ENCODE measurements at places on chromosomes 2 and 18.
A peak's percentile ranks its signal among the peaks of the same experiment; 100 is the strongest.

- DNase-seq, result peak; percentile 28
Observed at GRCh38 chr2:1856922-1857321, 112.6 kb upstream of the PXDN start.

- DNase-seq, result no peak
Observed at GRCh38 chr2:119723186-119723585, 36.5 kb upstream of the PTPN4 start.

- no peak for DNase-seq
Observed at GRCh38 chr2:68714866-68715265, 19.7 kb upstream of the ARHGAP25 start.

GRCh38 chr2:130388221-130388907 is 32.5 kb downstream of the PTPN18 start:
- DNase-seq, result peak; percentile 15

- no peak for DNase-seq
Observed at GRCh38 chr18:39636931-39637330, 2071.3 kb upstream of the CELF4 start.

DNA sequence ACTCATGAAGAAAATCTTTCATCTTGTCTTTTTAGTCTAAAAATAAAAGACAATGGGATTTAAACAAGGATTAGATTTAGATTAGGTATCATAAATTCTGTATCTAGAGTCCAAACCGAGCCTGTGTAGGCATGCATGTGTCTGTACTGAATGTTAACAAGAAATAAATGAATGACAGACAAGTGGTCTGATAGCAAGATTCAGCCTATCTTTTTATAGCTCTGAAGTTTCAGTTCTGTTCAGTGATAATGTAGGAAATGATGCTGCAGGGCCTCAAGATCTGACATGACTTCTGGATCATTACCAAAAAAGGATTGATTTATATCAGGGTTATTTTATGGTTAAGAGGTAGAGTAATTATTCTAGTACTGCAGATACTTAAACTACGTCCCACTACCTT is 137.0 kb upstream of the ATP5MC3 start:
- DNase-seq, result no peak

- peak; percentile 80 for DNase-seq
Observed at GRCh38 chr2:36329746-36330472, 25.7 kb upstream of the CRIM1 start.

- no peak for DNase-seq
Observed at GRCh38 chr2:136254681-136255080, 136.7 kb upstream of the CXCR4 start.

DNA sequence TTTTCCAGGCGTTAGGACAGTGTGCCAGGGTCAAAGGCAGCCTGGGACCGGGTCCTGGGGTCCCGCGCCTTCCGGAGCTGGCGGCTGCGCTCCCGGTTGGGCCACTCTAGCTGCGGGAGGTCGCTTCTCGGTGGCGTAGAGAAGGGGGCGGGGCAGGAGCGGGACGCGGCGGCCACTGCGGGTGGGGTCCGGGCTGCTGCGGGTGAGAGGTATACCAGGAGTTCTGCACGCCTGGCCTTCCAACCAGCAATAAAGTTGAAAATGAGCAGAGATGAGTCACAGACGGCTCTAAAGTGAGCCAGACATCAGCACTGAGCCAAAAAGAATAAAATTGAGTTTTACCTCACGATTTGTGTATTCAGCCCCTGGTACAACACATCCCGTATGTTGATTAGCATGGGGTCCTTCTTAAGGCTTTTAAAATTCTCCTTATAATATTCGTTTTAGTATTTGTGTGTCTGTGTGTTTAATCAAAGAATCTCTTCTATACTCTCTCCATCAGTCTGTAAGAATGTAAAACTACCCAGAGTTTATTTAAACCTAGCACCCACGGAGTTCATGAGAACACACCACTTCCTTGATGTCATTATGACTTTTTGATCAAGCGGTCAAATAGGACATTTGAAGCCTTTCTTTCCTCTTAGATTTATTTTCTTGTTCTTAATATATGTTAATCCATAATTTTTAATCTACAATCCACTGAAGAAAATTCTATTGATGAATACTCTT is at the start of gene C1GALT1C1L:
Gene C1GALT1C1L, minus strand, starts transcription at position 108 of the 729 bp plus-strand sequence. Its CDS starts 107 bp downstream, at position 1.
- DNase-seq, result peak; percentile 66

- DNase-seq, result no peak
Observed at GRCh38 chr18:6807515-6808257, 78.2 kb downstream of the ARHGAP28 start.

- DNase-seq, result peak; percentile 42
Observed at GRCh38 chr2:218230882-218231281, 13.9 kb downstream of the ARPC2 start.

- no peak for DNase-seq
Observed at GRCh38 chr2:144126302-144126701, 393.6 kb downstream of the ZEB2 start.

DNA sequence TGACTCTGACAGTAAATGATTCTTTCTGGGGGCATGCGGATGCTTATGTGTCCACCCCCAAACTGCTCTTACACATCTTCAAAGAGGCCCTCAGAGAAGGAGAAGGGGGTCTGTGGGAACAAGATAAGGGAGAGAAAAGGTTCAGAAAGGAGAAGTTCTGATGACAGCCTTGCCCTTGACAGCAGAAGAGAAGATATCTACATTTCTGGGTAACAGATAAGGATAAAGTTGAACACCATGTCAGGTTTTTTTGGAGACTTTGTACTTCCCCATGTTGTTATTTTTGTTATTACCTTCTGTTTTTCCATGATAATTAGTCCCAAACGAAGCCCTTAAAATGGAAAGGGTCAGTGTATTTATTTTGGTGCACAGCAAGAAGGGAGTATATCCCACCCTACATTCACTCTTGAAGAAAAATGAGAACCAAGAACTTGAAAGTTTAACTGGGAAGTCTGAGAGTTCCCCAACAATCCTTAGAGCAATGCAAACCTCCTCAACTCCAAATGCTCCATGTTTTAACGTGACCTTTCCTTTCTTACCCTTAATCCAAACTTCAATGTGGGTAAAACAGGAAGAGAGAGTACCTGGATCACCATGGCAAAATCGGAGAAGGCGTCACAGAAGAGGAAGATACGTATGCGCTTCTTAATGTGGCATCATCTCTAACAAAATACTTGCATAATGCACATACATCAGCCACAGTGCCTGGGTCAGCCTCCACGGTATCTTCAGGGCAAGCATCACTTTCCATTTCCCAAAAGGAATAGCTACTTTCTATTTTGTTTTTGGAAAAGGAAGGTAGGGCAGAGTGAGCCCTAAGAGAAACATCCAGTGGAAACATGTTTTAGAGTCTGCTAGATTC is 264.6 kb upstream of the STON1 start:
- no peak for DNase-seq

DNA sequence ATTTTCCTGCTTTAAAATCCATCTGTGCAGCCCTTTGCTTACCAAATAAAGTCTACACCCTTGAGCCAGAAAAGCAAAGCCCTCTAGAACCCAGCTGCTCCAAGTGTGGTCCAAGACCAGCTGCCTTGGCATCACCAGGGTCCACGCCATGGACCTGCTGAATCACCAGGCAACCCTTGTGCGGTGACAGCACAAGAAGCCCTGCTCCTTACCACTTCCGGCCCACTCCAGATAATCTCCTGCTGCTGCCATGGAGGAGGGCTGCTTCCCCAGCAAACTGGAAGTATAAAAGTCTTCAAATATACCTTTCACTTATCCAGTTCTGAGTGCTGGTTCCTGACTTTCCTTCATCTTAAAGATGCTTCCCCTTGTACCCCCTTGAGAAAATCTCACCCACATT is 106.0 kb upstream of the PKDCC start:
- DNase-seq, result no peak

DNA sequence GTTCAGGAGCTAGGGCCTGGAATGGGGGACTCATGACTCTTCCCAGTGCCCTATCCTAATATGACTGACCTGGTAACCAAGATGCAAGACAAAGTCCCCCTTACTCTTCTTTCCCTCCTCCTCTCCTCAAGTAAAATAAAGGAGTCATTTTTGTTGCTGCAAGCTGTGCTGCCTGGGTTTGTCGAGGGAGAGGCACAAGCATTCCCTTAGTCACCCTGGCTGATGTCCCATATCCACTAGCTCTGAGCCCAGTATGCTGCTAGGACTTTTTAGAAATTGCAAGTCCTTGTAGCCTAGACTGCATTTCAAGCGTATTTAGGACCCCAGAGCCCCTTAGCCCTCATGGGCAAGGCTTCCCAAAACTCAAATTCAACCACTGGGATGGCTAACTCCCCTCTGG is 338.5 kb upstream of the SETBP1 start:
- DNase-seq, result no peak

DNA sequence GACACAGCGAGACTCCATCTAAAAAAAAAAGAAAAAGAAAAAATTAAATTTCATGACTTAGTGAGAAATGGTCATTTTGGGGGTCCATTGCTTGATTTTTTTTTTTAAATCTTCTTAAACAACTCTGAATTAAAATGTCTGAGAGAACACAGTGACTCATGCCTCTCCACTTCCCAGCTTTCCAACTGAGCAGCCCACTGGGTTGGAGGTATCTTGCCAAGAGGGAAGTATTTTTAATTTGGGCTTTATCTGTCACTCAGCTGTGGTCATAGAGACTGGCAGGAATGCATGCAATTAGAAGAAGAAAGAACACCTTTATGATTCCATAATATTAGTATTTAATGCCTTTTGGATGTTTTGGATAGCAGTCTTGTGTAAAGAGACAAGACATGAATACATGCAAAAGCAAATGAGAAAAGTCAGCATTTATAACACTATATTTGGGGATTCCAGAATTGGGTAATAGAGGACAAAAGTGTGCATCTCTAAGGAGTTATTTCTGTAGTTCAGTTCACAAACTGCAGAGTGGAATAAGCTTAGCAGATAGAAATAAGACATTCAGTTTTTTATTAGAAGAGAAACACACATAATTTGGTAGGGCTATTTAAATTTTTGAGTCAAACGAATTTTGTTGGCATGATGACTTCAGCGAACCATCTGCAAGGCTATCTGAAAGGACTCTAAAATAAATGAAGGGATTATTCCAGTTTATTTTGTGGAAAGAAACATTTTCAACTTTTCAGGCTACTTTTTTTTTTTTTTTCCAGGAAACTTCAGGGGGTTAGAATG is 254.8 kb downstream of the TGIF1 start:
- no peak for DNase-seq

DNA sequence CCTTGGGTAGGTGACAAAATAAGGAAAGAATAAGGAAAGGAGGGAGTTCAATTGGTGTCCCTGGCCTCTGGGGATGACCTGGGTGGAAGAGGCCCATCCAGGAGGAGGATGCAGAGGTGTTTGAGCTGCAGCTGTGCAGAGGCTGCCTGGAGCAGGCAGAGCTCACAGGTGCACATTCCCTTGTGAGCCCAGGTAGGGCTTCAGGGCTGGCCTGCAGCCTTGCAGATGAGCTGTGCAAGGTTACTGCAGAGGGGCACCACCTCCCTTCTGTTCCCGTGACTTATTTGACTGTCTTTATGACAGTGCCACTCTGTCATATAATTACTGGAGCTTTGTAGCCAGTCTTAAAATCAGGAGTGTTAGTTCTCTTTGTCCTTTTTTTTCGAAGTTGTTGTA is 263.2 kb upstream of the HS6ST1 start:
- DNase-seq, result no peak

- peak; percentile 94 for DNase-seq
Observed at GRCh38 chr2:196399722-196400691, 228.6 kb upstream of the STK17B start.

GRCh38 chr2:109368798-109369197 is 239.8 kb downstream of the SH3RF3 start:
- no peak for DNase-seq

- DNase-seq, result peak; percentile 17
Observed at GRCh38 chr2:101395545-101396315, 8.4 kb upstream of the CREG2 start.

DNA sequence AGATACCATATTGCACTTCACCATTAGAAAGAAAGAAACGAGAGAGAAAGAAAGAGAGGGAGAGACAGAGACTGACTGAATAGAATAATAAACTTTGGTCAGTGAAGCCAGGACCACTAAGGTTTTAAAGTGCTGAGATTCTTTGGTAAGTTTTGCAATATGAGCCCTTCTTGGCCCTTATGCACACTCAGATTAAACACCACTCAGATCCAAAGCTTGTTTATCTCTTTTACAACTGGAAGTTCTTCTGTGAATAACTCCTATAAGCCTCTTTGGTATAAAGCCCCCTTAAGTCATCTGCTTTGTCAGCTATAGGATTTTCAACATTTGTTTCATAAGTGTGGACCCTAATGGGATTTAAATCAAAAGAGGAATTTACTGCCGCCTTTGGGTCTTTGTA is 40.8 kb downstream of the PID1 start:
- peak; percentile 2 for DNase-seq

GRCh38 chr2:174334781-174335251 is at the start of gene SP9:
SP9 (plus strand) TSS chr2:174334954; CDS start chr2:174335093, 139 bp downstream.
- DNase-seq, result peak; percentile 46

DNA sequence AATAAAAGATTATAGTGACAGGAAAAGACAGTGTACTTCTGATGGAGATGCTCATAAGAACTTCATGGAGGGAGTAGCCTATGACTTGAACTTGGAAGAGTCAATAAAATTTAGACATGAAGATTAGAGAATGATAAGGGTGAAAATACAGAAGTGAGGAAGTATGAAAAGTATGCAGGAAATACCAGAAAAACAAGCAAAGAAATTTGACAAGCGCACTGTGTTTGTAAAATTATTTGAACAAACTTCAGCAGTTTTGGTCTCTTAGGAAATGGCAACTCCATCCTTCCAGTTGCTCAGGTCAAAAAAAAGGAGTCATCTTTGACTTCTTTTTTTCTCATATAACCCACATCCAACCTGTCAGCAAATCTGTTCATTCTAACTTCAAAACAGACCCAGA is 864.0 kb upstream of the ZEB2 start:
- no peak for DNase-seq

DNA sequence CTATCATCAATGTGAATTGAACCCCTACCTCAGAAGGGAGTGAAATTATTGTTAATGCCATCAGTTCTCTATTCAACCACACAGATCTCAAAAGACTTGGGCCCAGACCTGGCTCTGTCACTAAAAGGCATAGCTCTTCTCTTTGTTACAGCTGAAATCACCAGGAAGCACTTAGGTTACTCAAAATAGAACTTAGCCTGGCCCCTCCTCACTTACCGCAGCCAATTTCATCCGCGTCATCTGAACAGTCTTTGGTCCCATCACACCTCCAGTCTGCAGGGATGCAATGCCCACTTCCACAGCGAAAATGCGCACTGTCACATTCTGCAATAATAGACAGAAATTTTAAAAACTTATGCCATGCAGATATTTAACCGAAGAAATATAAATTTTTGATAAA is 41.8 kb downstream of the LRP2 start:
- no peak for DNase-seq

DNA sequence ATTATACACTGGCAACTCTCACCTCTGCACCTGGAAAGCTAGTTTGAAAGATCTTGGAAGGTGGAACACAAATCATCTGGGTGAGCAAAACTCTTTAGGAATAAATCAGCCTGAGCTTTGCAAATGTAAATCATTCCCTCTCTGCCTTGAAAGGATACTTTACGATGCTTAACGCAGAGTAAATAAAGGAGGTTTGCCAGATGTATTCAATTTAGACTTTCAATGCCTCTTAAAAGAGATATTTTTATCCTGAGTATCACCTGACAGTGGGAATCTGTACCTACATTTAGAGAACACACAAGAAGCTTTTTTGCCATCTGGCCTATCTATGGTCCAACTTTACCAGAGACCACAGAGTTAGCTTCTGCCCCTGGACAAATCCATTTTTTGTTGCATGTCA is 983.2 kb upstream of the CDH2 start:
- DNase-seq, result no peak

GRCh38 chr2:235607546-235608199 is 113.8 kb downstream of the AGAP1 start:
- no peak for DNase-seq

- DNase-seq, result no peak
Observed at GRCh38 chr18:23398401-23398800, 54.7 kb upstream of the RIOK3 start.

Data from IMR-90 (cell line).